ENCODE measurements at places on chromosomes 4 and X. TPM values are rescaled to one million over a fixed set of nuclear protein-coding genes. Genes with fewer than 3 reads are reported as not detected.

GRCh38 chr4:123265443-123265842 is 131.2 kb upstream of the SPRY1 start:
- DNase-seq: no peak

GRCh38 chrX:28022371-28022770 is 41.1 kb upstream of the DCAF8L1 start:
- no peak for DNase-seq

GRCh38 chrX:154695911-154696675 is 42.7 kb upstream of the CTAG2 start:
- peak; percentile 93 for DNase-seq

The PKD2 gene
- polyA plus RNA-seq: 34.1 TPM

DNA sequence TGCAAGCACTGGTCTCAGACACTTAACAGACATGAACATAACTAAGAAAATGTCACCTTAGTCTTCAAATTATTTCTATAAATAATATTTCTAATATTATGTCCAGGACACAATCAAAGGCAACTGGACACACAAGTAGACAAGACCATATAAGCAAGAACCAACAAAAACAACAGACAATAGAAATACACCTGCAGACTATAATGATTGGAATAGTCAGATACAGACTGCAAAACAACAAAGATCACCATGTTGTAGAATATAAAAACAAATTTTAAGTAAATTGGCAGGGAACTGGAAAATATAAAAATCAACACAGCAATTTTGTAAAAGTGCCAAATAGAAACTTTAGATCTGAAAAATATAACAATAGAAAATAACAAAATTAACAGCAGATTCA is 220.7 kb downstream of the CLCN4 start:
- DNase-seq: no peak

DNA sequence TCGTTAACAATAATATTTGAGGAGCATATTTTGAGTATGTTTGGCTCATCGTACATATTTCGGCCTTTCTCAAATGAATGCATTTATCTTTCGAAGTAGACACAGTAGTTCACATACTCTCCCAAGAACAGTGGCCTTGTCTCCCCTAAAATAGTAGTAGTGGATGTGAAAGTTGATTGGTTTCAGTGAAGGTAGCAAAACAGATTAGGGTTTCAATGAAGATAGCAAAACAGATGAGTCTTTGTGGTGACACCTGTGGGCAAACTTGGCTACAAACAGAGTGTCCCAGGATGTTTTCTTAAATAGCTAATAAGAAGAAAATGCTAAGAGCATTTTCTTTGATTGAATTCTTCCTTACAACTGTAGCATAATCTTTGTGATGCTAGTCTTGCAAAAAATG is 67.0 kb downstream of the USP9X start:
- no peak for DNase-seq

GRCh38 chr4:142222127-142222526 is 585.7 kb downstream of the IL15 start:
- DNase-seq: no peak

- DNase-seq: no peak
These were observed 345.7 kb downstream of the ARHGAP10 start for GRCh38 chr4:148077581-148077980.

The ANOS1 gene
- polyA plus RNA-seq: 18.9 TPM

- DNase-seq: no peak
These were observed 43.3 kb downstream of the SPCS3 start for GRCh38 chr4:176363072-176363471.

The LRIT3 gene
- polyA plus RNA-seq: 0.31 TPM

GRCh38 chr4:53943345-53944085 is 120.9 kb downstream of the CHIC2 start:
- no peak for DNase-seq

DNA sequence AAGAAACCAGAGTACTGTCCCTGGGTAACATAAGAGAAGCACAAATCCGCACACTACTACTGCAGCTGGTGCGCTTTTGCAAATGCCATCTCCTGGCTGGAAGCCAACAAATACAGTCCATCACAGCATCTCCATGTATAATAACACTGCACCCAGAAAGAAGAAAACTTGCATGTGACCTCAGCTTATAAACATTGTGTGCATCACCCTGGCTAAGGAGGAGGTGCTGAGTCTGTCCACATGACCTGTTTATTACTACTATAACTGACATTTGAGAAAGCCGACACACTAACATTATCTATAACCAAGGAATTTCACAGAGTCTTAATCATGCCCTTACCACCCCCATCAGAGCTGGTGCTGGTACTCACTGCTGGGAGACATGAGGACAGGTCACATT is 516.8 kb downstream of the CFAP47 start:
- DNase-seq: peak; percentile 35

DNA sequence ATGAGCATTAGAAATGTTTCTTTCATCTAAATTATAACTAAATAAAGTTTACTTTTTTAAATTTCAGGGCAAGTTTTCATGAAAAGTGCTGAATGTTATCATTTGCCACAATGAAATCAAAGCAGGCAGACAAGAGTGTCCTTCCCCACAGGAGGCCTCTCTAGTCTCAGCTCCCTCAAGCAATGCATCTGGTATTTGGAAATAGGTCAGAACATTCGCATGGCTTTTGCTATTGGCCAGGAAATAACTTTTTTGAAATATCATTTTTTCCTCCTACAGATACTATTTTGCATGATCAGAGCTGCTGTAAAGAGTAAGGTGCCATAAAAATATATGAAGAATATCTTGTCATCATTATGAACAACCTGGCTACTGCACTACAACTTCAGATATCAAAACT is 41.1 kb downstream of the MAD2L1 start:
- DNase-seq: peak; percentile 61

- DNase-seq: no peak
These were observed 243.8 kb downstream of the THOC2 start for GRCh38 chrX:123489011-123489410.

The GNRHR gene
- 0.28 TPM for polyA plus RNA-seq

DNA sequence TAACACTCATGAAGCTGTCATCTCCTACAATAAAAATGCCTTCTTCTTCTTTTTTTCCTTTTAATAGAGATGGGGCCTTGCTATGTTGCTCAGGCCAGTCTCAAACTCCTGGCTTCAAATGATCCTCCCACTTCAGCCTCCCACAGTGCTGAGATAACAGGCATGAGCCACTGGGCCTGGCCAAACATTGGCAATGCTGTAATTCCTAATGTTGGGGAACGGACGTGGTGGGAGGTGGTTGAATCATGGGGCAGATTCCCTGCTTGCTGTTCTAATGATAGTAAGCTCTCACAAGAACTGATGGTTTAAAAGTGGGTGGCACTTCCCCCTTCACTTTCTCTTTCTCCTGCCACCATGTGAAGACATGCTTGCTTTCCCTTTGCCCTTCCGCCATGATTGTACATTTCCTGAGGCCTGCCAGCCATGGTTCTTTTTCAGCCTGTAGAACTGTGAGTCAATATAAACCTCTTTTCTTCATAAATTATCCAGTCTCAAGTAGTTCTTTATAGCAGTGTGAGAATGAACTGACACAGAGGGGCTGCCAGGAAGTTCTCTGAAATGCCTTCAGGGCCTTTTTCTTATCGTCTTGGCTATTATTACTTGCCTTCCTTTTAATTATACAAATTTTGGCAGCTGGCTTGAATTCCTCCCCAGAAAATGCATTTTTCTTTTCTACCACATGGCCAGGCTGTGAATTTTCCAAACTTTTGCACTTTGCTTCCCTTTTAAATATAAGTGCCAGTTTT is 93.0 kb downstream of the CENPC start:
- DNase-seq: no peak

The HPGD gene
- polyA plus RNA-seq: 8.1 TPM

The MTNR1A gene
- polyA plus RNA-seq: not detected

DNA sequence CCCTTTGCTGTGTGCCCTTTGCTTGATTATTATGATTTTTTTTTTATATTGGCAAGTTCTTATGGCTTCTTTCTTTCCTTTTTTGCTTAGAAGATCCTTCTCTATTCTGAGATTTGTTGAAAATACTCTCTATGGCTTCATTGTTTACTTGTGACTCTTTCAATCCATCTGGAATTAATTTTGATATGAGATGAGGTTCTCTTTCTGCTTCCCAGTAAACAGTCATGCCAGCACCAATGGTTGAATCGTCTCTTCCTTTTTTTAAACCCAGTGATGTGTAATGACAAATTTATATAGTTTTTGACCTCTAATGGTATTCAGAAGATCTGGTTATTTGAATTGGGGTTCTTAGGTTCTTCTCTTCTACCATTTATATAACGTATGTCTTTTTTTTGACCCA is 121.8 kb downstream of the ARHGAP10 start:
- peak; percentile 86 for DNase-seq

GRCh38 chr4:113292371-113293042 is 243.1 kb downstream of the ANK2 start:
- peak; percentile 94 for DNase-seq

GRCh38 chr4:113222471-113222870 is 173.0 kb downstream of the ANK2 start:
- no peak for DNase-seq

DNA sequence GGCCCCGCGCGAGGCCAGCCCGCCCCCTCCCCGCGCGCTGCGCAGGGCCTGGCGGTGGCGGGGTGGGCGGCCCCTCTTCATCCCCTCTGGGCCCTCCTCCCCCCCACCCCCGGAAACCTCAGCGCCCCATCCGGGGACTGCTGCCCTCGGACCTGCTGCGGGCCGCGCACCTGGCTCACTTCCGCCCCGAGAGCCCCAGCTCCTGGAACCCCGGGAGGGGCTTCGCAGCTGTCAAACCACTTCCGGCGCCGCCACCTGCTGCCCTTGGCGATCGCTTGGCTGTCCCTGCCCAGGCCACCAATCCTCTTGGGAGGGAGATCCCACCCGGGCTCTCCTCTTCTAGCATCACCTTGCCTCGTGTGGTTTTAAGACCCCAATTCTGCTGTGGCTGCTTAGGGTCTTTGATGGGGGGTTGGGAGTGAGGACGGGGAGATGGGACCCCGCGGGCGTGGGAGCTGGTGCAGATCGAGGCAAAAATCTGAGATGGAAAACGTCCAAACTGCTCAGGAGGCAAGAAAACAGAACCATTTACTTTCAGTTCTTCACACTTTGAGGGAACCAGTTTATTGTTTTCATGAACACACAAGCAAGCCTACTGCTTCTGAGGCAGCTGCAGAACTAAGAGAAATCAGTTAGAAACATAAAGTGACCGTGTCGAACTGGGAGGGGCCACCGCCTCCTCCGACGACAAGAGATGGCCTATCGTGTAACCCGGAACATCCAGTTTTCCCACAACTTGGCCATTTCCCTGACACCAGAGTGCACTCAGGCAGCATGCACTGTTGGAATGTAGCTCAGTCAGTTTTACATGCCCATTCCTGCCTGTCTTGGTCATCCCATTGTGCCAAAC is 754 bp downstream of the MTMR1 start:
- DNase-seq: peak; percentile 71

The TMPRSS11B gene
- polyA plus RNA-seq: not detected

GRCh38 chr4:38099020-38099600 is 138.9 kb downstream of the PTTG2 start:
- DNase-seq: no peak

The FAT1 gene
- polyA plus RNA-seq: 109 TPM

The CPE gene
- 68.1 TPM for polyA plus RNA-seq
